Breast epithelium (tissue), 4 donors: ENCODE measurements at places on chromosomes 1 and 21. TPM values are rescaled to one million over a fixed set of nuclear protein-coding genes. Genes with fewer than 3 reads are reported as not detected.

Gene RBP7
- total RNA-seq: 285 TPM

Gene SEMA4A
- total RNA-seq: 9.2 TPM

Gene GPR137B
- total RNA-seq: 24.1 TPM

Gene ERRFI1
- 550 TPM for total RNA-seq

Gene RALGPS2
- 43.3 TPM for total RNA-seq

Gene RAB29
- total RNA-seq: 23.9 TPM

Gene KCND3
- 5.9 TPM for total RNA-seq
